Stimulated activated CD4-positive, alpha-beta T cell treated with anti-CD3 and anti-CD28 coated beads, Interleukin-12 subunit alpha, Interleukin-12 subunit beta, amount 100 ng/mL, for 24 hours (primary cell): ENCODE measurements at places on chromosomes 2 and 18.

DNA sequence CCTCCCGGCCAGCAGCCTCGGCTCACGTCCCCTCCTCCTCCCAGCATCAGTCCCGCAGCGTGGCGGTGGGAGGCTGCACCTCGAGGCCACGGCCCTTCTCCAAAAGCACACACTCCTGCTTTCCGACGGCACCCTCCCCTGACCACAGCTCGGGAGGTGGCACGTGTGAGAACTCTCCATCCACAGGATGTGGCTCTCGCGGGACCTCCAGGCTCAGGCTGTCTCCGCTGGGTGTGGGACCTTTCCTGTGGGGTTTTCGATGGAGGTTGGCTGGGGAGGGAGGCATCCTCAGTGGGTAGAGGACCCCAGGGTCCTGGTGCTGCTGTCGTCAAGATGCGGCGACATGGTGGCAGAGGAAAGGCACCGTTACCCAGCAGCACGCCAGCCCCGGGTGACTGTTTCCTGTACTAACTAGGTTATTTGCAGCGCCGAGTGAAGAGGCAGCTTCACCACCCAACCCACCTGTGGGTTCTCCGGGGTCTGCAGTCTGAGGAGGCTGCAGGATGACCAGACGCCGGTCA is 42.8 kb upstream of the KCNG2 start:
- no peak for DNase-seq

- no peak for DNase-seq
These were observed 1.3 kb upstream of the SMAD2 start for GRCh38 chr18:47931718-47932103.

- no peak for DNase-seq
These were observed 218.5 kb downstream of the TFCP2L1 start for GRCh38 chr2:121066526-121066925.

DNA sequence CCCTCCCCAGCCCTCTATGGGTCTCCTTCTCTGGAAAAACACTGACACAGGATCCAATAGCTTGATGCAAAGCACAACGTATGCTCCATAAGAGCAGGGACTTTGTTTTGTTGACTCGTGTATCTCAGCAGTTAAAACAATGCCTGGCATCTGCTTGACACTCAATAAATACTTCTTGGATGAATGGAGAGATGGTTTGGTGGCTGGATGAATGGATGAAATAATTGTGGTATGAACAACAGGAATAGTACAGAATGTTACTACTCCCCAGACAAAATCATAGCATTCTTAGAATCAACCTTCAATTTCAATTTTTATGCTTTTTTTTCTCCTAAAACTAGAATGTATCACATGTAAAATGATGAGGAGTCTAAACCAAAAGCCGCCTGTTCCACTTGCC is 57.4 kb downstream of the KCNE4 start:
- no peak for DNase-seq

- no peak for DNase-seq
These were observed 165.0 kb downstream of the ANTXR1 start for GRCh38 chr2:69177785-69178636.

DNA sequence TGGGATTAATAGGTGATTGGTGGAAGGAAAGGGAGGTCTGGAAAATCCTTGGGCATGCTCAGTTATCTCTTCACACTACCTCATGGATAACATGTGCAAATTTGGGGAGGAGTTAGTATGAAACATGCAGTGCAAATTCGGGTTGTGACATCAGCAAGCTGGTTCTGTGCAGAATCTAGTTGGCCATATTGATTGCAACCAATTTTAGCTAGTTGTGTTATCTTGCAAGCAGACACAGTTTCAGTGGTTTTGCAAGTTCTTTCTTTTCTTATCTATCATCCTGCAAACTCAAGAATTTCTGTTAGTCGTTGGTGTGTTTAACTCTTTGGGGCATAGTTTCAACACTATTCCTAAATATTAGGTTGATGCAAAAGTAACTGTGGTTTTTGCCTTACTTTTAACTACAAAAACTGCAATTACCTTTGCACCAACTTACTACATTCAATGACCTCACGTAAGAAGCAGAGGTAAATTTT is 135.4 kb downstream of the PTH2R start:
- no peak for DNase-seq

DNA sequence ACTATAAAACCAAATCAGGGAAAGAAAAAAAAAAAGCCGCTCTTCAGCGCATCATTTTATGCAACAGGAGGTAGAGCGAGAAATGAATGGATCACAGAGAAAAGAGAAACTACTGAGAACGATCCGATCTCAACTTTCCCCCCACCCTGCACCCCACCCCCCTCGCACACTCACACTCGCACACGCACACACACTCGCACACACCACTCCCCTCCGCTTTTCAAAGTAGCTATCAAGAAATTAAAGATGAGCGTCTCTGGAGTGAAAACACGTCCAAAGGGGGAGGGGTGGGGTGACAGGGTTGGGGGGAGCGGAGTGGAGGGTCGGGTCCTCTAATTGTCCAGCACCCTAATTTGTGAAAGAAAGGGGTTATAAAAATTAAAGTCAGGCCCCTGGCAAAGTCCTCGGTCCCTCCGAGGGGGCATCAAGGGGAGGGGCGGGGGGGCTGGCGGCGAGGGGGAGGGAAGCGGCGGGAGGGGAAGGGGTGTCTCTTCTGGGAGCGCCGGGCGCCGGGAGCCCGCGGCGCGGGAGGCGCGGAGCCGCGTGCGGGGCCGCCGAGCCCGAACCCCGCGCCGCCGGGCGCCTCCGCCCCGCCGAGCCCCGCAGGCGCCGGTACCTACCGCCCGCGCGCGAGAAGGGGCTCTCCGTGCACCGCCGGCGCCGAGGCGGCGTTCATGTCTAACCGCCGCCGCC is 428 bp downstream of the TCF4 start:
- no peak for DNase-seq

DNA sequence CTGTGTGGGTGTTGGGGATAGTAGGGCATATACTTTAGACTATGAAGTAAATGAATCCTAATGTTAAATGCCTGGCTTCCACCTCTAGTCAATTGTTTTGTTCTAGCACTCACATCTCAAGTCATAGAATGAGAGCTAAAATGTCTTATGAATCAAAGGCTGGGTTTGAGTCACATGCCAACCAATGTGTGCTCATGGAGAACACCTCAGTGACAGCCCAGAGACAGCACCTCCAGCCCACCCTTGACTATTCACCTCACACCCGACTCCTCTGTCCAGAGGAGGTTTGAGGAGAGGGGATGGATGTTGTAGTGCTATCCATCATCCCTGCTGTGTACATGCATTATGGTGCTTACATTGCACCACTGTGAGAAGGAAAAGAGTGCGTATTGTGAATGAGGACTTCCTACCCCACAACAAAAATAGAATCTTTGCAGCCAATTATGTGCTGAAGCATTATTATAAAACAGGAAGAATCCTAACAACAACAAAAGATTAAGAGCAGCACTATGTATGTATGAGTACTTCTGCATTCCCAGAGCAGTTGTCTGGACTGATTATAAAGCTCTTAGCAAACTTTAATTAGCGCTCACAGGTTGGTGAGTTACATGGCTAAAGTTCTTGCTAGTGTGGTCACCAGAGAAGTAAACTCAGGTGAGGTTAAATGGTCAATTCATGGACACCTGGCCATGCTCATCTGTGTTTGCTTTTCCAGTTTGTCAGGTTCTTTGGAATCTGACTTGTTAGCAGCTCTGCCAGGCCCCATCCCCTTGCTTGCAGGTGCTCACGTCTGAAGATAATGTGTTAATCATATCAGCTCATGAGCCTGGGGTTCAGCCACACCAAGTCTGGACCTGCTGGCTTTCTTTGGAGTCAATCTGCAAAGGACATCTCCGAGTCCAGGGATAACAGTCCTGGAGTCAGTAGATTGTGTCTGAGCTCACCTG is 55.3 kb upstream of the NABP1 start:
- DNase-seq: no peak

- DNase-seq: no peak
These were observed 207.3 kb upstream of the APCDD1 start for GRCh38 chr18:10247021-10247741.

DNA sequence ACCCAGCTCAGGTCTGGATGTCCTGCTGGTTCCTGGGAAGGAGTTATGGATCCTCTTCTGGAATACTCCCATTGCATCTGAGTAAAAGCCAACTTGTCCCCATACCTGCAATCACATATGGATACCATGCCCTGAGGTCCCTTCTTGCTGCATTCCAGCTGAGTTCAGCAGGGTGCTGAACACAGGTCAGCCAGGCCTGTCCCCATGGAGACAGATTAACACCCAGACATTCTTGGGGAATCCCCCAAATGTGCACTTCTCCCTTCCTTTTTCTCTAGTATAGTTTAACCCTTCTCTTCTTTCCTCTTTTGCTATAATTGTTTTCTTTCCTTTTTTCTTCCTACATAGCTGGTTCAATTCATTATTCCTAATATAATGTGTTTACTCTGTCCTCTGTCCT is 799.6 kb upstream of the HS6ST1 start:
- no peak for DNase-seq

- DNase-seq: no peak
These were observed 16.5 kb downstream of the ELMOD3 start for GRCh38 chr2:85371045-85371444.

GRCh38 chr2:36915627-36916026 is 50.7 kb downstream of the STRN start:
- DNase-seq: no peak

DNA sequence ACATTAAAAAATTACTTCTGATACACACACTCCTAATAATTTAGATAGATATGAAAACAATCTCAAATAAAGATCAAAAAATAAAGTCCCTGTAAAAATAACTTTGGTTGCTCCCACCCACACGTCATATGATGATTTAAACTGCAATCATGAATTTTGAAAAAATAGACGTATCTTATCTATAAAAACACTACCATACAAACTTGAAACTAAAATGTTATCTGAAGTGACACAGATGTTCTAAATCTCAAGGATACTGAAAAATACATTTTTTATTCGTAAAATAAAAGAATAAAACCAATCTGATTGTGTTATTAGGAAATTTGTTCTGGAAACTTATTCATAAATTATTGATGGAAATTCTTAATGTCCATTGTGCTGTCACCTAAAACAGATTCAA is 8.1 kb upstream of the BOLA3 start:
- DNase-seq: no peak

DNA sequence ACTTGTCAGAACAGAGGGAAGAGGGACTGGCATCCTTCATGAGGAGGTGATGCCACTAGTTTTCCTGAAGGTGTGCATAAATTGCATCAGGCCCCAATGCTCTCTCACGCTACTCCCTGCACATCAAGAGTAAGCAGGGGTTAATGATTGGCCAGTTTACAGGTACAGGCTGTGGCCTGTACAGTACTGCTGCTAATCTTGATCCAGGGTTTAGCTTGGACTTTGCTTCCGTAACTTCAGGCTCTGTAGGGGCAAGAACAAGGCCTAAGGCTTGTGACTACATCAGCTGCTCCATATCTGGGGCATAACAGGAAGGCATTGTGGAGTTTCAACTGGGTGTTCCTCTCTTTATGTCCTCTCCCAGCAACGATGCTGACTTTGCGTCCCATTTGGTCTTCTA is 96.8 kb upstream of the FZD7 start:
- DNase-seq: no peak

DNA sequence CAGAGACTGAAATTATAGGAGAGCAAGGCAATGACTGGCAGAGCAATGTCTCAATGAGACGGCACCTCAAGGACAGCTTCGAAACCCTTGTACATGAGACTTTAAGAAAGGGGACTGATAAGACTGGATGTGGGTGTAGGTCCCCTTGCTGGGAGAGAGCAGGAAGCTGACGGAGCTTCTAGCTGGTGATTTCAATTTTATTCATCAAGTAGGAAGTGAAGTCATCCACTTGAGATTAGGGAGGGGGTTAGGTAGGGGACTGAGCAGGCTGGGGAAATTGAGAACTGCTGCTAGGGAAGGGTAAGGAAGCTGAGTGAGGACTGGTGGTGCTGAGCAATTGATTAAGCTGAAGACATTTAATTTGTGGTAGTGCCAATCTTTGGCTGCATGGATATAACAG is 99.5 kb upstream of the ITGB6 start:
- DNase-seq: no peak

DNA sequence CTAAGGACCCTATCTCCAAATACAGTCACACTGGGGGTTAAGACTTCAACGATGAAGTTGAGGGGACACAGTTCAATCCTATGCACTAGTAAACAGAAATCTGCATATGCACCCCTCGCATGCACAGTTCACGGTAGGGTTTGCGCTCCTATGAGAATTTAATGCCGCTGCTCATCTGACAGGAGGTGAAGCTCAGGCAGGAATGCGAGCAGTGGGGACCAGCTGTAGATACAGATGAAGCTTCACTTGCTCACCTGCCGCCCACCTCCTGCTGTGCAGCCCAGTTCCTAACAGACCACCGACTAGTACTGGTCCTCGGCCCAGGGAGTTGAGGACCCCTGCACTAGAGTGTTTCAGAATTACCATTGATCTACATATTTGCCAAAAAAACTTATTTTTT is 40.0 kb upstream of the FAHD2A start:
- no peak for DNase-seq

- no peak for DNase-seq
These were observed 27.4 kb upstream of the ERCC3 start for GRCh38 chr2:127321303-127321702.

GRCh38 chr18:12968619-12969018 is 20.8 kb downstream of the SEH1L start:
- DNase-seq: no peak

- DNase-seq: no peak
These were observed 80.3 kb upstream of the ARL4C start for GRCh38 chr2:234577191-234577590.

GRCh38 chr2:217887841-217888701 is 114.7 kb downstream of the TNS1 start:
- no peak for DNase-seq

DNA sequence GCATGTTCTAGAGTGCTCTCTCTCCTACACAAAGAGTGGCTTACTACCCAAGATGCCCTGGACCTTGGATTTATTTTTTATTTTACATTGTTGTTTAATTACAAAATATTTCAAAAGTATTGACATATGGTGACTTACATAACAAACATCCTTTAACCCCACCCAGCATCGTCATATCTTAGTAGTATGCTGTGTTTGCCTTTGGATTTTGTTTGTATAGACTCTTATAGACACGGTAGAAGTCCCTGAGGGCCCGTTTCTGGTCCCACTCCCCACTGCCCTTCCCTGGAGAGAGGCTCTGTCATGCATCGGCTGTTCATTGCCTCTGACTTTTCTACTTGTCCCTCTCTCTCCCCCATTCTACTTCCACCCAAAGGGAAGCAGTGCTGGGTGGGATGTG is 112.0 kb downstream of the ZBTB7C start:
- DNase-seq: no peak

GRCh38 chr2:40534528-40534927 is 82.6 kb upstream of the SLC8A1 start:
- no peak for DNase-seq
